ENCODE measurements at places on chromosomes 1 and 21. TPM values are rescaled to one million over a fixed set of nuclear protein-coding genes. Genes with fewer than 3 reads are reported as not detected.

DCDC2B gene
- not detected for total RNA-seq

TAF5L gene
- 25.7 TPM for total RNA-seq

HSPG2 gene
- 919 TPM for total RNA-seq

RXRG gene
- total RNA-seq, result 0.52 TPM

DNAH14 gene
- total RNA-seq, result 3.1 TPM

FCAMR gene
- total RNA-seq, result not detected

CRNN gene
- not detected for total RNA-seq

DIO1 gene
- total RNA-seq, result not detected

C1QA gene
- total RNA-seq, result 301 TPM

DNA sequence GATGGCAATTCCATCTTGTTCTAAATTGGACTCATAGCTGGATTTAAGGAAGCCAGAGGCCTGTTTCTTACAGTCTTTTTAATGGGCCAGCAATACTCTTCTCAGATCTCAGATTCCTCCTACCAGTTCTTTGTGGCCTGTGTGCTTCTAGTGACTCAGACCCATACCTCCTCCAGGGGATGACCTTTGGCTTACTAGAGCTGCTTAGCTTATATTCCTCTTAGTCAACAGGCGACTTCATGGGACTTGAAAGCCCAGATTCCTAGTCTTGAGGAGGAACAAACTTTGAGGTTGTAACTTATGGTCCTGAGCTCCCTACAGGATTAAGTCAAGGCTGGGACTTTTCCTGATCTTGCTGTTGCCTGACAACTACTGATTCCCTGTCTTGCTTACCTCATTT lies 12.4 kb upstream of the PAPPA2 start:
- no peak for DNase-seq

GRCh38 chr1:156822680-156823079 lies 6.0 kb upstream of the SH2D2A start:
- DNase-seq, result no peak

GRCh38 chr1:86811142-86811924 lies 102.6 kb downstream of the SELENOF start:
- DNase-seq, result no peak

GRCh38 chr1:38201431-38201830 lies 154.8 kb upstream of the POU3F1 start:
- DNase-seq, result no peak

DNA sequence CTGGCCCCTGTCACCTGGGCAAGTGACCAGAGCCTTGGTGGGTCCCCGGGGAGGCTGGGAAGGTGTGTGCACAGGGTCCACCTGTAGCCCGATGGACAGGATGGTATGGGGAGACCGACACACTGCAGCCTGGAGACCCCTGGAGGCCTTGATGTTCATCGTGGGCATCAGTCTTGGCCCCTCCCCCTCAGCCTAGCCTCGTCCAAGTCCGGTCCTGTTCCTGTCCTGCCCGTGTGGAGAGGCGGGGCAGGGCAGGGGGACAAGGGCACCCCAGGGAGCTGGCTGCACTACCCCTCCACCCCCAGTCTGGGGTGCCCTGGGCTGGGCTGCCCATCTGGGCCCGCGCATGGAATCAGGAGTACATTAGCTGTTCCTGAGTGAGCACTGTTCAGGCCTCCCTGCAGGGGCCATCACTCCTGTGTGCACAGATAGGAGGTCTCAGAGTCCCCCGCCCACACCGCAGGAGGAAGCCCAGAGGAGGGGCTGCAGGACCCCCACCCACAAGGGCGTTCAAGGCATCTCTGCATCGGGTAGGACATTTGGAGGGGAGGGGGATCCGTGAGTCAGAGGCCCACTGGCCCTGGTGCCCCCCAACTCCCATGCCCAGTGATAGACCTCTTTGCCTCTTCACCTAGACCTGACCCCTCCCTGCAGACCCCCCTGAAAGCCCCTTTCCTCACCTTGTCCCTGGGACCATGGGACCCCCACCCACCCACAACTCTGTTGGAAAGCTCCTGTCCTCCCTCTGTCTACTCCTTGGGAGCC lies 63.2 kb downstream of the WNT9A start:
- peak; percentile 30 for DNase-seq

- no peak for DNase-seq
Measured at GRCh38 chr21:35231090-35231489, 182.0 kb upstream of the RUNX1 start.

DNA sequence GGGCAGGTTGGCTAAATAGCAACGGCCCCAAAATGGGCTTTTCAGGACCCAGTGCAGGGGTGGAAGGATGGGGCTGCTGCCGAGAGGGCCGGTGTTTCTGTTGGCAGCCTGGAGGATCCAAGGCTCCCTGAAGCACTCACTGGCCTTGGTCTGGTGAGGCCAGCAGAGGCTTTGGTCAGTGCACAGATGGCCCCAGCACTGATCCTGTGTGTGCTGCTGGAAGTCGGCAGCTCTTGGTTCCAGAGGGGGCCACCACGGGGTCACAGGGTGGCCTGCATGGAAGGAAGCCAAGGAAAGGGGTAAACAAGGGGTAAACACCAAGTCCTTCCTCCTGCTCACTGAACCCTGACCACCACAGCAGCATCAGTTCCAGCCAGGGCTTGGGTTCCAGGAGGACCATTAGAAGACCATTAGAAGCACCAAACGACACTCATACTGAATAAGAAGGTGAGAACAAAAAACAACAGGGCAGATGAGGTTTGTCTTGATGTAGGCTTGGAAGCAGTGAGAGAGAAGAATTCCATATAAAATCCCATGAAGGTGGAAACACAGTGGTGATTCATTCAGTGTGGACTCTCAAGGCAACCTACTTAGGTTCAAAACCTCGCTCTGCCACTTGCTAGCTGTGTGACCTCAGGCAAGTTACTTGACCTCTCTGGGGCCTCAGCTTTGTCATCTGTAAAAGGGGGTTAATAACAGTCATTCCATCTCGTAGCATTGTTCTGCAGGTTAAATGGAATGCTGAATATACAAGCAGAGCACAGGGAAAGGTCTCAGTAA lies 184.5 kb downstream of the RUNX1 start:
- DNase-seq, result no peak

GRCh38 chr21:38758501-38759214 lies 47.1 kb upstream of the ETS2 start:
- DNase-seq, result no peak

- DNase-seq, result no peak
Measured at GRCh38 chr1:12339396-12339795, 109.6 kb downstream of the VPS13D start.

DNA sequence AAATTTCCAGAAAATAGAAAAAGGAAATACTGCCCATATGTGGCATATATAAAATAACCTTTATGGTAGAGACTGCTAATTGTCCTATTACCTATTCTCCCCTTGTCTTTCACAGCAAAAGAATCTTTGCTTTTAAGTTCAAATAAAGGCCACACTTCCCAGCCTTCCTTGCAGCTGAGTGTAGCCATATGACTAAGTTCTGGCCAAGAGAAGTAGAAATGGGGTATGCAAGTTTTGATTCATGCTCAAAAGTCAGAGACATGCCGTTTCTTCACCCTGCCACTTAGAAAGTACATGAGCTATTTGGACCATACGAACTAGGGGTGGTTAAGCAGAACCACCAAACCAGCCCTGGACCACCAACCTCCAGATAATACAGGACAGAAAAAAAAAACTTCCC lies 18.3 kb upstream of the S100A2 start:
- DNase-seq, result no peak

DNA sequence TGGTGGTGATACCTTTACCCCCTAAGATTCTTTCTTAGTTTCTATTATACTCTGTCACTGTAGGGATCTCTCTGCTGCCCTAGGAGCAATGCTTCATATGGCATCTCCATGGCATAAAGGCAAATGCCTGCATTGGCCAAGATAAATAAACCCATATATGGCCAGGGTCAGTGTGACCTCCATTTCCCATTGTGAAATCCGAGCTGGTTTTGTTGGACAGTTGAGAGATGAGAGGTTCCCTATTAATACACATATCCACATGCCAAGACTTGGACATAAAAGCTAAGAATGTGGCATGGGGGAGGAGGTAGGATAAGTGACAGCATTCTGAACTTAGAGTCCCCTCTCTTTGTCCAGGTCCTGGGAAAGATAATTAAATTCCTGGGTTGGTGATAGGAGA lies 1.4 kb downstream of the TPM3 start:
- no peak for DNase-seq

DNA sequence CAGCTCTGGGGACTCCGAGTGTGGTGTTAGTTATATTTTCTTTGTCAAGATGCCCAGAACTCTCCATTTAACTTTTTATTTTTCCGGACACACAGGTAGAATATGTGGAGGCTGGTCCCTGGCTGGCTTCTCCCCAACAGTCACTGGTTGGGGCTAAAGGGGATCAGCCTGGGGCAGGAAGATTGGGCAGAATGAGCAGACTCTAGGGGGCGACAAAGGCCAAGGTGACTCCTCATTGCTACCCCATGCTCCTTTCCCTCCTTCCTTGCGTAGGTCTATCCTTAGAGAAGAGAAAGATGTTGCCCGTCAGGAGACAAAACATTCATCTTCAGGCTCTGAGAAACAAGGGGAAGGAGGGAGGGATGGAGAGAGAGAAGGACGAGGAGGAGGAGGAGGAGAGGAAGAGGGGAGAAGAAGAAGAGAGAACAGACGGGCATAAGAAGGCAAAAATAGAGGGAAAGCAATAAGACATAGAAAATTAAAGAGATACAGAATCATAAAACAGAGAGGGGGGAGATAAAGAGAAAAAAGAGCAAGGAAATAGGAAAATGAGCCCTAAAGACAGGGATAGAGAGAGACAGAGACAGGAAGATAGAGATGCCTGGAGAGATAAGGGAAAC lies 89.9 kb downstream of the FOXD2 start:
- DNase-seq, result no peak

GRCh38 chr1:218772575-218772974 lies 401.1 kb upstream of the LYPLAL1 start:
- DNase-seq, result no peak

DNA sequence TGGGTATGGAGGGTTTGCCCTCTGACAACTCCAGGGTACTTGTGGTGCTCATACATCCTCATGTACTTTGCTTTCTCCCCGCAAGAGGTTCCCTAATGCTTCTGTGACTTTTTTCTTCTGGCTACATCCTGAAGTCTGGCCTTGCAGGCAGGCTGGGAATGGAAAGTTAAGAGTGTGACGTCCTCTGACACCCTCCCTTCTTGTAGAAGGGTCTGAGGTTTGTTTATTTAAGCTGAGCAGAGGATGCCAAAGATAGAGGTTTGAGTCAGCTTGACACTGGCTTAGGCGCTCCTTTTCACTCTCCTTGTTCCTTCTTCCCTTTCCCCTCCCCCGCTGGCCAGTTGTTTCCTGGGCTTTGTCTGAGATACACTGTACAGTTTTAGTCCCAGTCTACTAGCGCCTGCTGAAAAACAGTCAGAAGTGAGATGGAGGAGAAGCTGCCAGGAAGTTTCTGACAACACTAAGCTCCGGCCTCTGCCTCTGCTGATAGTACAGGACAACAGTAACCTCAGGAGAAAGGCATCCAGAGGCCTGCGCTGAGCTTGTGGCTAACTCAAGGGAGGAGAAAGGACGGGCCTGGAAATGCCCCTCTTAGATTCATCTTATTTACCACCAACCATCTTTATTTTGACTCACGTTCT lies at the start of gene MACF1:
Gene MACF1 (plus strand): TSS at position 255 of the 641 bp plus-strand sequence. CDS start 328 bp downstream, at position 583.
- DNase-seq, result peak; percentile 91

GRCh38 chr1:160625725-160626498 lies 20.9 kb downstream of the SLAMF1 start:
- DNase-seq, result no peak

DNA sequence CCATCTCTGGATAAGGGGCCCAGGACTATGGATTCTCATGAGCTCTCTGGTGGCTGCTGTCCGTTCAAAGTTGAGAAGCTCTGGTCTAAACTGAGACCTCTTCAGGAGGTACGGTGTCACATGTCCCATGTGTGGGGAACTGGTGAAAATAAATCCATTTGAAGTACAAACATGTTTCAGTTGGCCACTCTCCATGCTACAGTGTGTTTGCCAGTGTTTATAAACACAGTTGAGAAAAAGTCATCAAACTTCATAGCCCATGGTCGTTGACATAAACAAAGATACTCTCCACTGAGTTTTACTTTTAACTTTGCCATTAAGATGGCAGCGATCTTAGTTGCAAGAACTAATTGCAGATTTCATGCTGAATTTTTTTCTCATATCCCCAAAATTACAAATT lies 72.8 kb downstream of the PSMG1 start:
- DNase-seq, result no peak

DNA sequence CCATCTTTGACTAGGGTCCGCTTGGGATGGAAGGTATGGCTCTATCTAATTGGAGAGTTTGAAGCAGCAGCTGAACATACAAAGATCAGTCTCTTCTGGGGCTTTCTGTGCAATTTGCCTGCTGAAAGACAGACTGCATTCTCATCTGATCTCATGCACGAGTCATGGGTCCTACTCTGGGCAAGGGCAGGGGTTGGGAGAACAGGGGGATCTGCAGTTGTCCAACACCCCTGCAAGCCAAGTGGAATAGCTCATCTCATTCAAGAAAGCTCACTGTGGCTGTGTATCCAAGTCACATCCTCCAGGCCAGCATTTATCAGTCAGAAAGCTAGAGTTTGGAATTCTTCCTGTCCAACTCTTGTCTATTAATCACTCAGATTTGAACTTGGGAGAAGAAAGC lies 177.2 kb upstream of the C8B start:
- no peak for DNase-seq

GRCh38 chr1:95002540-95003432 lies 70.0 kb downstream of the ALG14 start:
- DNase-seq, result no peak

- DNase-seq, result no peak
Measured at GRCh38 chr1:22753481-22753971, 42.9 kb downstream of the EPHB2 start.

DNA sequence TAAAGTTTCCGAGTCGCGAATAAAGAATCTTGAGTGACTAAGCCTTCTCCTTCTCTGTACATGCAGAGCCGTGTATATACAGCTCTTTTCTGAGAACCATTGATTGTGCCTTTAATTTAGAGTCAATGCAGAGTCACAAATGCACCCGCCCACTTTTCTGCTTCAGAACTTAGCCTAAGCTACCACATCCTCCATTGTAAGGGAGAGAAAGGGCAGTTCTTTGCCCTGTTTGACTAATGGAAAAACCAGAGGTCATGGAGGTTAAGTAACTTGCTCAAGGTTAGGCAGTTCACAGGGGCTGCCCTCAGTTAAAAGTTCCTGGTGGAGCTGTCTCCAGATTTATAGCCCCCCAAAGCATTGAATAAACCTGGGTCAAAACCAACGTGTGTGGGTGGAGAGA lies 139.6 kb downstream of the TOMM20 start:
- DNase-seq, result no peak

DNA sequence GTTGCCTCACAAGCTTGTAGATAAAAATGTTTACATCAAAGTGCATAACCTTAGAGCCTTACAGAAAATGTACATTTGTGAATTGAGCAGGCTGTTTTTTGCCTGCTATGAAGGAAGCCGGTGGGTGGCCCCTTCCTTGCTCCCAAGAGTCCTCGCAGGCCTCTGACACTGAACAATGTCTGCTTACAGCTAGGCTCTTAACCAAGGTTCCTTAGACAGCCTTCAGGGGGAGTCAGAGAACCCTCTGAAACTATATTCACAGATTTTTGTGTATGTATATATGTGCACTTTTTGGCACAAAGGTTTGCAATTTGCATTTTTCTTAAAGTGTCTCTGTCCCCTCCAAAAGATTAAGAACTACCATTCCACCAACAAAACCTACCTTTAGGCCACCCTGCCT lies 282.6 kb downstream of the BARHL2 start:
- no peak for DNase-seq

Measured in posterior vena cava (tissue), 2 donors.